ENCODE measurements at places on chromosomes 2 and 18.

DNA sequence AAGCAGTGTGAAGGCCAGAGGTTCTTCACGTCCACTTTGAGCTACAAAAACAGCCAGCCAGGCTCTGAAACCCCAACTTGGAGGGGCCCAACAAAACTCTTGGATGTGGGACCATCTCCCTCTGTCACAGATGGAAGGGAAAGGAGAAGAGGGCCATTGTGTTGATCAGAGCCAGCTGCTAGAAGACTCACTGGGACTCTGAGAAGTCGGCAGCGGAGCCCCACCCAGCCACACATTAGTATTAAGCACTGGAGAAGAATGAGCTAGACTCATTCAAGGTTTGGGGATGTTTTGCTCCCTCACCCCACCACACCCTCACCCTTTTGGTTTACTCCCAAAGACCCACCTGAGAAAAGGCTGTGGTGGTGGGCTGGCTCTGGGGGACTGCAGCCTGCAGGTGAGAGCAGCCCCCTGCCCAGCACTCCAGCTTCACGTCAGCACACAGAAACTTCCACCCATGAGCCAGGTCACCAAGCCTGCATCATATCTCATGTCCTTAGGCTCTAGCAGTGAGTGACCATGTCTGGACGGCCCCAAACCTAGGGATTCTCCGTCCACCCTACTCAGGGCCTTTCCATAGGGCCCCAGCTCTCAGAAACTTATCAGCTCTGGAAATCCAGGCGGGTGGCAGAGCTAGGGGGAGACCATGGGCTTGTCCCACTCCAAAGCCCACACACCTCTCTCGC lies 12.6 kb downstream of the TEX51 start:
- DNase-seq, result no peak

- DNase-seq, result peak; percentile 60
Measured at GRCh38 chr2:119126650-119127049, 31.9 kb downstream of the C1QL2 start.

GRCh38 chr2:168935810-168936581 lies 34.9 kb downstream of the G6PC2 start:
- DNase-seq, result no peak

- DNase-seq, result peak; percentile 68
Measured at GRCh38 chr2:16756831-16757644, 91.4 kb upstream of the CYRIA start.

GRCh38 chr18:26307161-26307773 lies 81.0 kb downstream of the TAF4B start:
- peak; percentile 53 for DNase-seq

- DNase-seq, result no peak
Measured at GRCh38 chr2:2575870-2576386, 244.9 kb upstream of the MYT1L start.

GRCh38 chr2:140451324-140451723 lies 1671.1 kb upstream of the NXPH2 start:
- no peak for DNase-seq
